ENCODE measurements at places on chromosomes 3 and 15. TPM values are rescaled to one million over a fixed set of nuclear protein-coding genes. Genes with fewer than 3 reads are reported as not detected.

GRCh38 chr15:82774496-82774895 is 31.4 kb downstream of the FSD2 start:
- DNase-seq = no peak

The TM4SF4 gene
- 10.9 TPM for total RNA-seq

The KLHL40 gene
- not detected for total RNA-seq

DNA sequence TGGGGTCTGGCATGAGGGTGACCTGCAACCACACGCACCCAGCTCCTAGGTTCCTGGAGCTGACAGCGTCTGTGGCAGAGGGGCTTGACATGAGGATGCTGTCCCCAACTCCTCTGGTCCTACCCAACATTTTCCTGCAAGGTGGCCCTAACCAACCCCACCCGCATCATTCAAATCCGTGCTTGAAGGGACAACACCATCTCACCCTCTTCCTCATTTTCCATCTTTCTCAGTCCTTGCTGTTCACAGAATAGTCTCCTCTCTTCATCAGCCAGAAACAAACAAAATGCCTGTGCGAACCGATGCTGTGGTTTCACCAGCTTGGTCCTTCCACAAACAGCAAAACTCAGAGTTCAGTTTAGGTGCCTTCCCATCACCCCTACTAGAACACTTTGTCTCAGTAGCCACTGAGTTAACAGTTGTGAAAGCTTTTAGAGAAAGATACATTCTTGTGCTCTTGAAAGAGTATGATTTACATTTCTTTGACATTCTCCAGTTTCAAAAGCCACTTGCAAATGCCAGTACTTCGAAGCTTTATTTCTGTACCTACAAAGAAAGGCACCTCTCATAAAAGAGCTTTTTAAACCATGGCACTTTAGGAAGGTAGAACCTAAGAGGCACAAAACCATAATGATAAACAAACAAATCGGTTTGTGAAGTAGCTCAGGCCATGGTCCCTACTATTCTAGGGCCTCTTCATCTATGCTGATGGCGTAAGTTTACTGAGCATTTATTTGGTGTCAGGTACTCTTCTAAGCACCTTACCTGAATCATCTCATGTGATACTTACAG is 360.1 kb downstream of the SHQ1 start:
- DNase-seq = no peak

The ZWILCH gene
- total RNA-seq = 20.0 TPM
